ENCODE measurements at places on chromosomes 3 and 15.

DNA sequence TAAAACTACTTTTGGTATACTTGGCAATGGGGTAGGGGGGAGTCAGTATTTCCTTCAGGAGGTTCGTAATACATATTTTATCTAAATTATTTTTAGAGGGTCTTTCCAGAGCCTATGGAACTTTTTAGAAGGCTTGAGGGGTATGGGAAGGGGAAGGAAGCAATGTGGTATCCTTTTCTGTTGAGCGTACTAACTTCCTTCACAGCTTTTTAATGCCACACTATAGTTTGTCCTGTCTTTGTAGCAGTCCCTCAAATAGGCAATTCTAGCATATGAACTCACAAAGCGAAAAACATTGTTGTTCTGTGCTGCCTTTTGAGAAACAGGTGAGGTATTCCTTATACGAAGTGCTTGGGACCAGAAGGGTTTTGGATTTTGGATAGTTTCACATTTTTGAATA is 22.3 kb upstream of the P2RY13 start:
- DNase-seq: no peak

DNA sequence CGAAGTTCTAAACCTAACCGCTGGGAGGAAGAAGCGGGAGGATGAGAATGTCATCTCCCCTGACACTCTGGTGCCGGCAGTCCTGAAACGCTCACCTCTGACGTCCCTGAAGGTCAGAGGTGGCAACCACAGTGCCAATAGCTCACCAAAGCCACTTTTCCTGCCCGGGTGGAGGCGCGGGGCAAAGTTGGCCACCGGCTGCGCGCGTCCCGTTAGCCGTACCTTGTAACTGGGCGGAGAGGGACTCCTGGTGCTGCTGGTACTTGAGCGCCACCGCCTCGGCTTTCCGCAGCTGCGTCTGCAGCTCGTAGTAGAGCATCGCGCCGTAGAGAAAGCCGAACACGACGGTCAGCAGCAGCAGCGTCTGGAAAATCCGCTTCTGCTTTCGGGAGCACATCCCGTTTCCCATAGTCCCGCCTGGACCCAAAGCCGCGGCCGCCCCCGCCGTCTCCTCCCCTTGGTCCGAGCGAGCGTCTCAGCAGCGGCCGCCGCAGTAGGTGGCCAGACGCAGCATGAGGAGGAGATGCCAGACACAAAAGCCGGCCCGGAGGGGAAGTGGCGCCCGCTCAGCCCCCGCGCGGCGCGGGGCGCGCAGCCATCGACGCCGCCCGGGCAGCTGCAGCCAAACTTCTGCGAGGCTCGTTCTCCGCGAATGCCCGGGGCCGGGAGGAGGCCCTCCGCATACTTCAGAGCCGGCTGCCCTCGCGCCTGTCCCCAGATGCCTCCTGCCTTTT is 680 bp downstream of the GOLIM4 start:
- peak; percentile 50 for DNase-seq

DNA sequence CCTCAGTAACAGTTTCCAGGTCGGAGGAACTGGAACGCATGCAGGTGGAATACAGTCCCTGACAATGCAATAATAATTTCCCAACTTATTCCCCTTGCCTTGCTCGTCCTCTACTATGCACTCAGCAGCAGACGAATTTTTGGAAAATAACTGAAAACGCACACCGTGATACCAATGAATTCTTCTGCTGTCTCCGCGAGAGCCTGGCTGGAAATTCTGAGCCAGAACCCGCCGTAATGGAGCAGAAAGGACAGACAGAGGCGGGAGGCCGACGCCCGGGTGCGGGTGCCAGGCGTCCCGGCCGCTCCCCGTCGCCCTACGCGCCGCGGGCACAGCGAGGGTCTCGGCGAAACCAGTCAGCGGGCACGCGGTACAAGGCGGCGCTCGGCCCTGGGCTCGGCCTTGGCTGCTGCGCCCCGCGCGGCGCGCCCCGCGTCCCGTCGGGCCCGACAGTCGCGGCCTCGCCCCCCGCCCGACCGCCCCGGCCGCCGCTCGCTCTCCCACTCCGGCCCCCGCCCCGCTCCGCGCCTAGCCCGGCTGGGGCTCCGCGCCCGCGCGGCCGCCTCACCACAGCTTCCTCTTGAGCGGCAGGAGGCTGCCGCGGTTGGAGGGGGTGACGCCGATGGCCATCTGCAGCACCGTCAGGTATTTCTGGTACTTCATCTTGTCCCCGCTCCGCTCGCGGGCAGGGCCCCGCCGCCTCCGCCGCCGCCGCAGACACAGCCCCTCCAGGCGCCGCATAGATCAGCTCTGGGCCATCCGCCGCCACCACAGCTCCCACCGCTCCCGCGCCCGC is 114.5 kb upstream of the GOLGA8J start:
- DNase-seq: no peak

DNA sequence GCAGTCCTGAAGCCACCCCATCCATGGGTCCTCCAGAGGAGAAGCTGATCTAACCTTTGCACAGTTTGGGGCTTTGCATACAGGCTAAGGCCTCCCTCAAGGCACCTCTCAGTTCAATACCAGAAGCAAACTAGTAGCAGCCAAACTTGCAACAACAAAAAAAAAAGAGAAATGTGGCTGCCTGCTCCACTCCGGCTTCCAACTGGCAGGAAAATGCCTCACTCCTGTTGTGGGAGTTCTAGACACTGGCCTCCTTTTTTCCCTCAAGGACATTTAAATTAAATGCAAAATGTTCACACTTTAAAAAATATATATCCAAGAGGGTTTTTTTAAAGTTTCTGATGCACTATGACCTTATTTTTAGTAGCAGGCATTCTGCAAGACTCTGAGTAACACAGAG is 216.0 kb upstream of the TPM1 start:
- no peak for DNase-seq

DNA sequence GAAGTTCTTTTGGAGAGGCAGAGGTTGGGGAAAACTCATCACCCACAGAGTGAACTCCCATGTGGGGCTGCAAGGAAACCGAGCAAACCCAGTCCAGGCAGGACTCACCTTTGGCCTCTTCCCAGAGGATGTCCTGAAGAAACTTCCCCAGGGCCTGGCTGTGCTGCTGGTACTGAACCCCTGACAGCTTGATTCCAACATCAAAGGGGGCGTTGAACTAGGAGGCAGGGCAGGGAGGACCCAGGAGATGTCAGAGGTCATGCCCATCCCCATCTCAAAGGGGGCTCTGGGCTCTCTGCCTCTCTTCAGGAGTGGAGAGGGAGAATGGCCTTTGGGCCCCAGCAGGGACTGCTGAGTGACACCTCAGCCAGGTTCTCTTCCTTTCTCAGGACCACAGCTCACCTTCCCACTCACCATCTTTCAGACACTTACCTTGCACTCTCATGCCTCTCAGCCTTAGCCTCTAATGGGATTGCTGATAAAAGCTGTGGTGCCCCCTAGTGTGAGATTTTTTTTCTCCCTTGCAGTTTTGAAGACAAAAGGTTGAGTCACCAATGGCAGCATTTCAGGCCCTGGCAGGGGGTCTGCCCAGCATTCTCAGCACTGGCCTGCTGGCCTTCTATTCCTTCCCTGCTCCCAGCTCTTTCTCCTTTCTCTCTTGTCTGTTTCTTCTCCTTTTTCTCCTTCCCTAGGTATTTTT is 6.0 kb downstream of the GHRL start:
- DNase-seq: peak; percentile 62

- peak; percentile 37 for DNase-seq
Observed at GRCh38 chr15:97745481-97746071, 214.9 kb upstream of the ARRDC4 start.

DNA sequence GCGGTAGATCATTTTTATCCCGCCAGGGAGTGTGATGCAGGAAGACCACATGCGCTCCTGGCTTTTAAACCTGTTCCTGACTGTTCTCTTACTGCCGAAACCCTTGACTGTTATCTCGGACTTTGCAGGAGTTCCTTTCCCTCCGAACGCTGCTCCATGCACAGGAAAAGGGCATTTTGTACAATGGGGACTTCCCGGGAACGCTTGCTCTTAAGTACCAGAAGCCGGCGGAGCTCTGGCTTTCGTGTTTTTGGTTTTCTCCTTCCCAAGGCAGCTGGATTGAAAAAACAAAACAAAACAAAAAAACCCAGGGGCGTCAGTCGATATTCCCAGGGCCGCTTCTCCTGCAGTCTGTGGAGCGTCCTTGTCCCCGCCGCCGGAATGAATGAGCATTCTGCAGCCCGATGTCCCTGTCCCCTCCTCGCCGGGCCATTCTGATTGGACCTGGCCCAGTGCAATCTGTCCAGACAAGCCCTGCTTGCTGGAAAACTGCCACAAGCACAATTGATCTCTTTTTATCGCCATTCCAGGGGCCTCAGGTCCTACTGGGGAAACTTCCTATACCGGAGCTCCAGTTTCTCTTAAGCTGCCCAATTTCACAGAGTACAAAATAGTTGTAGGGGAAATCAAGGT is 44.8 kb downstream of the SLC6A1 start:
- DNase-seq: no peak

DNA sequence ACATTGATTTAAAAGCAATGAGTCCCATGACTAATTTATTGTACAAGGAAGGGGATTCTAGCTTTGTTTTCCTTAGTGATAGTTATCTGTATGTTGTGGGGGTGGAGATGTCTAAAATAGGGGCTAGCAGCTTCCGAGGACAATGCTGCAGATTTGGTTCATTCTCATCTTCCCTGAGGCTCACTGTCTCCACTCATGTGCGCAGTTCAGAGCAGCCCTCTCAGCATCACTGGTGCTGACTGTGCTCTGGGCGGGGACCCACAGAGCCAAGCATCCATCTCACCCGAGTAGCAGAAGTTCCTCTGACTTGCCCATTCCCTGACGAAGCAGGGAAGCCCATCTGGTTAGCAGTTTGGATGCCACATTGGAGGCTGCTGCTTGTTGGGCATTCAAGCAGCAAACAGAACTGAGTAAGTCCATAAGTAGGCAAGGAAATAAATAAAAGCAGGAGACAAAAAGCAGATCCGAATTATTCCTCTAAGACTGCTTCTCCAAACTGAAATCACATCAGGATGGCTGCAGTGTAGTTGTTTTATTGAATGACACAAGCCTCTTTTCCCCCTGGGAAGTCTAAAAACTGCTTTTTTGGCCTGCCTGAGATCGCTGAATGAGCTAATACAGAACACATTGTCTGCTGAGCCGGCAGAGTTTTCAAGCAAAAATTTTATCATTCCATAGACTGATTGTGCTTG is 27.5 kb downstream of the RARB start:
- DNase-seq: no peak
